ENCODE measurements at places on chromosomes 6 and 20.

- DNase-seq, result no peak
These were observed 24.1 kb upstream of the HINT3 start for GRCh38 chr6:125932451-125932795.

GRCh38 chr6:2007165-2007564 lies 238.2 kb downstream of the GMDS start:
- no peak for DNase-seq

- no peak for DNase-seq
These were observed 23.9 kb upstream of the SSTR4 start for GRCh38 chr20:23011008-23011721.

- DNase-seq, result no peak
These were observed 58.1 kb downstream of the L3MBTL3 start for GRCh38 chr6:130076512-130076911.

DNA sequence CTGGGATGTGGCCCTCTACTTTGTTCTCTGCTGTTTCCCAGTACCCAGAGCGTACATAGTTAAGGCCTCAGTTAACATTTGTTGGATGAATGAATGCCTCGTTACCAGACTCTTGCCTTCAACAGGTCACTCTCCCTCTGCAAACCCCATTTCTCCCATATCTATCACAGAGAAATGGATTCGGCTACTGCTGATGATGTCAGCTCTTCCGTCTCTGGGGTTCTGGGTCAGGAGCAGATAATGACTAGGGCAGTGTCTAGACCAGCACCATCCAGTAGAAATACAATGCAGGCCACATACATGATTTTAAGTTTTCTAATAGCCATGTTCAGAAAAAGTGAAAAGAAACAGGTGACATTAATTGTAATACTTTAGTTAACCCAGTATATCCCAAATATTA lies 47.9 kb downstream of the TOX2 start:
- no peak for DNase-seq

DNA sequence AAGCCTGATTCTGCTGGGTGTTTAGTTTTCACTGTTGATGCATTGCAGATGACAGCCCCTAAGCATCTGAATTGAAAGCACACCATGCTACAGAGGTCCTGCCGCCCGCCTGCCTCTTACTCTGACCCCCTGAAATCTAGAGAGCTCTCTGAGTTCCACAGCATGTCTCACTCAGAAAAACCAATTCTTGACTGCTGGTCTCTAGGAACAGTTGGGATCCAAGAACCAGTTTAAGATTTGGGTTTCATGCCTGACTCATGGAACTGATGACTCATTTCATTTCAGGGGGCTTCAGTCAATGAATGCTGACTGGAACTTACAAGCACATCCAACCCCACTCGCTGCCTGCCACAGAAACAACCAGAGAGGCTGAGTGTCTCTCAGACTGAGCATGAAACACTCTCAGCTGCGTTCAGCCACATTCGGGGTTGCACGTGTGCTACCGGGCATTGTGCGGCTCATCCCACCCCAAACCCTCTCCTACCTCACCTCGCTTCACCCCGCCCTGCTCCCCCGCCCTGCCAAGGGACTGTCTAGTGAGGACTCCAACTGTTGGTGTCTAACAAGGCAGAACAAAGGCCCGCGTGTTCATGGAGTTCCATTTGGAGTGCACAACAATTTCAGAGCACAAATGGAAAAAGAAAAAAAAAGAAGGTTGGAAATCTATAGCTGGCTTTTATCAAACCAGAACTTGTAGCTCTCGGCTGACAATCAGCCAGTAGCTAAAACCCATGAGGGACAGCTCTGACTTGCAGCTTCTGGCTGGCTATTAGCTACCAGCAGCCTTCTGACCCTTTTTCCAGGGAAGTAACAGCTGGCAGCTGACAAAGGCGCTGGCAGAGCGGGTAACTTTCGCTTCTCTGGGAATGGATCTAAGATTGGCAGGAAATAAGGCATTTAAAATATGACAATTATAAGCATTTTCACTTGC lies 20.0 kb upstream of the TRAF3IP2 start:
- no peak for DNase-seq
